MV-4-11 (cell line): ENCODE measurements at places on chromosomes 3 and 15.

- peak; percentile 60 for DNase-seq
Measured at GRCh38 chr3:183188895-183189462, 26.4 kb upstream of the LAMP3 start.

DNA sequence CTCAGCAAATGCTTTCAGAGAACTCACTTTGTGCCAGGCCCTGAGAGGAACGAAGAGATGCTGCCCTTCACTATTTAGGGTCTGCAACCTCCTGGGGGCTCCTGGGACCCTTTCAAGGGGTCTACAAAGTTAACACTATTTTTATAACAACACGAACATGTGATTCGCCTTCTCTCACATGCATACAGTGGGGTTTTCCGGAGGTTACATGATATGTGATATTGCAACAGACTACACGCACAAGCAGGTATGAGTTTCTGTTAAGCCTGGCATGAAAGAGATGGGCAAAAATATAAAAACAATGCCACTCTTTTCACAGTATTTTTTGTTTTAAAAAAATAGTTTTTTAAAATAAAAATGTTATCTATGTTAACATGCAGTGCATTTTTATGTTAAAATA is 10.3 kb downstream of the STARD5 start:
- DNase-seq: no peak

DNA sequence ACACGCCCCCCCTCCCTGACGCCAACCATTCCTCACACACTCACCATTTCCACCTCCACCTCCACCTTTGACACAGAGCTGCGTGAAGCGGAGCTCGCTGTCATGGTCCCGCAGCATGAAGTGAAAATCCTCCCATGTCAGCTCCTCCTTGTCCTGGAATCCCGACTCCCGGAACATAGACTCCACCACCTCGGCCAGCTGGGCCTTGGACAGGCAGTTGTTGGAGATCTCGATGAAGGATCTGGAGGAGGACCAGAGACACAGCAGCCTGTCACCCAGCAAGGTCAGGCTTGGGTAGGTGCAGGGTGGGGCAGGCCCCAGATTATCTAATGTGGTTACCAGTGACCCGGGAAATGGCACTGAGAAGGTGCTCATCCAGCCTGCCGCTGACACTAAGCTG is 12.2 kb downstream of the DUOX2 start:
- DNase-seq: no peak

DNA sequence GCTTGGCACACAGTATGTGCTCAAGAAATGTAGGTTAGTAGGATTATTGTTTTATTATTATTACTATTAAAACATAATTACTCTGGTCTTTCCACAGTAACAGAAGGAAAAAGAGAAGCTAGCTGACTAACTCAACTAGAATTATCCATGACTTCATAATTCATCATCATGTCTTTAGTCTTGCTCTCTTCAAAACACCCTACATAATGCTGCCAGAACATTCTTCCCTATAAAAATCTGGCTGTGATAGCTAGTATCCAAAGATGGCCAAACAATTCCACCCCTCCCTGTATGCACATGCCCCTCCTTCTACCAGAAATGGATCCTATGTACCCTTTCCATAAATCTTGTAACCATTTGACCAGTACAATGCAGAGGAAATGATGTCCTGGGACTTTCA is 48.8 kb upstream of the SRGAP3 start:
- DNase-seq: no peak

- DNase-seq: no peak
Measured at GRCh38 chr3:112042842-112043280, 8.3 kb downstream of the TMPRSS7 start.
